Tibial nerve (tissue), 4 donors: ENCODE measurements at places on chromosomes 1 and 21. TPM values are rescaled to one million over a fixed set of nuclear protein-coding genes. Genes with fewer than 3 reads are reported as not detected.

The NFIA gene
- 81.4 TPM for total RNA-seq

The MPZL1 gene
- 76.0 TPM for total RNA-seq

The LEFTY2 gene
- total RNA-seq, result not detected

The B3GALT6 gene
- total RNA-seq, result 23.1 TPM

The NPR1 gene
- total RNA-seq, result 36.9 TPM

The AMY1B gene
- total RNA-seq, result not detected

The CBR1 gene
- 283 TPM for total RNA-seq

The CHIA gene
- total RNA-seq, result not detected

The SLC30A10 gene
- total RNA-seq, result 0.63 TPM

The SYT14 gene
- total RNA-seq, result 2.1 TPM

The NUDT4B gene
- 6.9 TPM for total RNA-seq

The SPRR2G gene
- not detected for total RNA-seq

The CD1D gene
- total RNA-seq, result 1.8 TPM

The LCE3E gene
- total RNA-seq, result not detected

The CD48 gene
- 1.5 TPM for total RNA-seq

The CELA2A gene
- total RNA-seq, result 0.42 TPM

The FCRL4 gene
- total RNA-seq, result not detected

The KRTAP21-2 gene
- total RNA-seq, result not detected

The VPS13D gene
- total RNA-seq, result 114 TPM

The KIF21B gene
- total RNA-seq, result 0.84 TPM

The TSSK3 gene
- 0.44 TPM for total RNA-seq

The HAO2 gene
- total RNA-seq, result not detected

The ARMH1 gene
- 1.0 TPM for total RNA-seq

The GNAT2 gene
- total RNA-seq, result not detected

The FAM151A gene
- total RNA-seq, result not detected

The TCHHL1 gene
- not detected for total RNA-seq

The ALDH4A1 gene
- 32.4 TPM for total RNA-seq

The FHL3 gene
- 32.7 TPM for total RNA-seq

The OR2L2 gene
- total RNA-seq, result 0.60 TPM

The SEC16B gene
- total RNA-seq, result 21.6 TPM

The DEPDC1 gene
- not detected for total RNA-seq

The LENEP gene
- 1.5 TPM for total RNA-seq

The KRTAP10-4 gene
- not detected for total RNA-seq

The FCN3 gene
- total RNA-seq, result 3.7 TPM

The TLCD4 gene
- total RNA-seq, result 5.7 TPM

The RSPO1 gene
- total RNA-seq, result not detected

The CFH gene
- total RNA-seq, result 265 TPM

The HIVEP3 gene
- 6.5 TPM for total RNA-seq

The CD53 gene
- 45.0 TPM for total RNA-seq

The SPRR1A gene
- total RNA-seq, result not detected

The CRP gene
- not detected for total RNA-seq

The SDHC gene
- 144 TPM for total RNA-seq

The GIPC2 gene
- 6.9 TPM for total RNA-seq

The ANKRD65 gene
- total RNA-seq, result 22.9 TPM

The OR2T35 gene
- total RNA-seq, result not detected

The KRTAP20-4 gene
- total RNA-seq, result not detected

The WRAP73 gene
- 11.1 TPM for total RNA-seq

The VSIG8 gene
- total RNA-seq, result 0.20 TPM

The NPL gene
- total RNA-seq, result 2.2 TPM

The KCND3 gene
- 4.4 TPM for total RNA-seq

The FLVCR1 gene
- total RNA-seq, result 13.6 TPM

The ORC1 gene
- total RNA-seq, result 0.30 TPM

The ADCY10 gene
- not detected for total RNA-seq

The SYCP1 gene
- not detected for total RNA-seq

The SPRR3 gene
- not detected for total RNA-seq

The OR6K3 gene
- total RNA-seq, result not detected

The NTRK1 gene
- 0.42 TPM for total RNA-seq
